ENCODE measurements at places on chromosomes 1 and 21. TPM values are rescaled to one million over a fixed set of nuclear protein-coding genes. Genes with fewer than 3 reads are reported as not detected.

NT5C1A gene
- total RNA-seq, result 0.43 TPM

- peak; percentile 80 for DNase-seq
Measured at GRCh38 chr1:36323636-36324352, at the start of gene EVA1B. TSS of gene EVA1B (minus strand) at chr1:36323645. CDS start at chr1:36323037, 608 bp downstream.

DNA sequence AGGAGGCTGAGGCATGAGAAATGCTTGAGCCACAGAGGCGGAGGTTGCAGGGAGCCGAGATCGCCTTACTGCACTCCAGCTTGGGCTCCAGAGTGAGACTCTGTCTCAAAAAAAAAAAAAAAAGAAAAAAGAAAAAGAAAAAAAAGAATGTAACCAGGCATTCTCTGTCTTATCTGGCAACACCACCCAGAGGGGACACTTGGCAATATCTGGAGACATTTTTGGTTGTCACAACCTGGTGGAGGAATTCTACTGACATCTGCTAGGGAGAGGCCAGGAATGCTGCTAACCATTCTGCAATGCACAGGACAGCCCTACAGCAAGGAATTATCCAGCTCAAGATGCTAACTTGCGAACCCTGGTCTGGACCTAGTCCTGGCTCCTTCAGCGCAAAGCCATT, 2.3 kb upstream of the CNR2 start:
- no peak for DNase-seq

ALG14 gene
- total RNA-seq, result 5.5 TPM

DNA sequence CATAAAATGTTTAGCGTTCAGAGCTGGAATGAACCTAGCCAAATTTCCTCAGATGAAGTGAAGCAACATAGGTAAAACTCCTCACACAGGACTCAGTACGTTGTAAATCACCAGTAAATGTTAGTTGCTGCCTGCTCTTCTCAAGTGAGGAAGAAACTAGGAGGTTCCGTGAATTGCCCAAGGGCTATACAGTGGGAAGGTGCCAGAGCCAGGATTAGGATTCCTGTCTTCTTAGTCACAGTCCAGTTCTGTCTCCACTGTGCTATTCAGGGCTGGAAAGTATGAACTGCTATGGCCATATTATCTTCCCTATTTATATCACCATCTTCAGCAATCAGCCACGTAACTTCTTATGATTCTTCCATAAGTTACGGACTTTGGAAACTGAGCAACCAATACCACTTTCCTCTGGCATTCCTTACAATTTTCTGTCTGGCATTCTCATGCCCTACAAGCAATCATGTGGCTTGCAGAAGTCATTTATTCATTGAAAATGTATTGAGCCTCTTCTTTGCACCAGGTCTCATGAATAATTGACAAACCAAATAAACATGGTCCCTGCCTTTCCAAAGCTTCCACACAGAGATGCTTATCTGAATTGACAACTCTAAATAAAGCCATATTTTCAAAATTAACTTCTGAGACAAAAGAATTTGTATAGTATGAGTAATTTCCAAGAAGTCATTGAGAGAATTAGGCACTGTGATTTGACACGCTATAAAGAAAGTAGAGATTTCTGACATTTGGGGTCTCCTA, 271.6 kb upstream of the SGIP1 start:
- DNase-seq, result no peak

DNA sequence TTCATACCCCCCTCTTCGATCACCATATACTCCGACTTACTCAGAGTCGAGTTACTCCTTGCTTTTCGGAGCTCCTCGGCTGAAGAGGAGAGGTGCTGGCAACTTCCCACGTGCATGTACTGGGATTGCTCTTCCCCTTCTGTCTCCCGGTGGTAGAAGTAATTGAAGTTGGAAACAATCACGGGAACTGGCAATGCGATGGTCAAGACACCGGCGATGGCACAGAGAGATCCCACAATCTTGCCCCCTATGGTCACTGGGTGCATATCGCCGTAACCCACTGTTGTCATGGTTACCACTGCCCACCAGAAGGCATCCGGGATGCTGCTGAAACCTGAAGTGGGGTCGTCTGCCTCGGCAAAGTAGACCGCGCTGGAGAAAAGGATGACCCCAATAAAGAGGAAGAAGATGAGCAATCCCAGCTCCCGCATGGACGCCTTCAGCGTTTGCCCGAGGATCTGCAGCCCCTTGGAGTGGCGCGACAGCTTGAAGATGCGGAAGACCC, 1.5 kb downstream of the KCNA3 start:
- DNase-seq, result no peak

- no peak for DNase-seq
Measured at GRCh38 chr1:8628606-8629005, 188.8 kb downstream of the RERE start.

- DNase-seq, result no peak
Measured at GRCh38 chr1:113392541-113393128, 2.3 kb downstream of the MAGI3 start.

SELP gene
- total RNA-seq, result 0.31 TPM

- DNase-seq, result no peak
Measured at GRCh38 chr1:200520735-200521134, 99.8 kb downstream of the KIF14 start.

ZNF593OS gene
- total RNA-seq, result not detected

GRCh38 chr1:74652711-74653139, 20.9 kb downstream of the ERICH3 start:
- DNase-seq, result no peak

GRCh38 chr21:29349702-29350101, 51.0 kb downstream of the BACH1 start:
- no peak for DNase-seq

DNA sequence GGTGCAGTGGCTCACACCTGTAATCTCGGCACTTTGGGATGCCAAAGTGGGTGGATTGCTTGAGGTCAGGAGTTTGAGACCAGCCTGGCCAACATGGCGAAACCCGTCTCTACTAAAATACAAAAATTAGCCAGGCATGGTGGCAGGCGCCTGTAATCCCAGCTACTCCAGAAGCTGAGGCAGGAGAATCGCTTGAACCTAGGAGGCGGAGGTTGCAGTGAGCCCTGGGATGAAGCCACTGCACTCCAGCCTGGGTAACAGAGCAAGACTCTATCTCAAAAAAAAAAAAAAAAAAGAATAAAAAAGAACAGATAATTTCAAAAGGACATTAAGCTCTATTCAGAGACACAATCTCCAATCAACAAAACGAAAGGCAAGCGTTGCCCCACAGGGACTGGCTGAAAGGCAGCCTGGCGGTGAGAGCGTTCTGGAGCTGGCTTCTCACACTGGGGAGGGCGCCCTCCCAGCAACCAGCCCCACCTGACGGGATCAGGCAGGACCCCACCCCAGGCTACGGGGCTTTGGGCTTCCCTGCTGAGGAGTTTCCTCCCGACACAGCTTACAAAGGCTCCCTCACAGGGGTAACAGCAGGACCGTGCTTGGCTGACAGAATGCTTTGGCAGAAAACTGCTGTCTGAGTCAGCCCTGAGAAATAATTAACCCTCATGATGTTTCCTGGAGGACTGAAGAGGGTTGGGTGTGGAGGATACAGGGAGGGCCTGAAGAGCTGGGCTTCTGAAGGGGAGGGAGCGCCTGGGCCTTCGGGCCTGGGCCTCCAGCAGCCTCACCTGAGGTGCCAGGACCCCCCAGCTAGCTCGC, 31.1 kb upstream of the SRP9 start:
- DNase-seq, result no peak

DNA sequence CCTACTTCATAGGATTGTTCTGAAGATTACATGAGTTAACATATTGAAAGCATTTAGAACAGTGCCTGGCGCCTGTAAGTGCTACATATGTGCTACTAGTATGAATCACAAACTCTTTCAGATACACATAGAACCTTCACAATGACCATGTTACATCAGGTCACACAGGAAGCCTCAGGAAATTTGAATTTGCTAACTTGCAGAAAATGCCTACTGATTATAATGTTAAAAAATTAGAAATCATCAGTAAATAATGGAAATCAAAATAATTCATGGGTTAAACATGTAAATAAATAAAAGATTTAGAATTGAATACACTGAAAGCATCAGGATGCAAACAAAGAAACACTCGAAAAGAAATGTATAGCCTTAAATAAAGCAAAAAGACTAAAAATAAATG, 94.9 kb downstream of the SPAG17 start:
- no peak for DNase-seq

DNA sequence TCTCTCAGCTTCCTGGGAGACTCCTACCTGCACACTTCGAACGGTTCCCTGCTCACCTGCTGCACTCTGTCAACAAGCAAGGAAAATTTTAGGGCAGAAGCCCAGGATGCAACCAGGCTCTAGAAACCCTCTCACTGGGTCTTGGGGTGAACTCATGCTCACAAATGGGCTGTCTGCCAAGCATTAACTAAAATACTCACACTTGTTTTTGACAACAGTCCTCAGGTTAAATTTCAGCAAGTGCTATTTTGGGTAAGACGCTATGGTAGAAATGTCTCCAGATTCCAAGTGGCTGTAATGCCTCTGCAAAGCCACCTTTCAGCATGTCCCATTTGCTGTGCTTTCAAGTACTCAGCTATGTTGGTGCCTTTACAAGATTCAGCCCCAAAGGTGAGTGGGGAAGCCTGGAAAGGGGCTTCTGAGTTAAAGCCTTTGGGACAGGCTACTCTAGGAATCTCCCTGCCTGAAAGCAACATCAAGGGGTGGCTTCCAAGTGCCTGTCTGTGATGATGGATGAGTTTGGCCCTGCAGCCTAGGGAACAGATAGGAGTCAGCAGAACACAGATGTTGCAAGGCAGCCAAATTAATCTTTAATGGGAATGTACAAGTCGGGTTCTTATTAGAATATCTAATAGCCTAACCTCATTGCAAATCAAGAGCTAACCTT, 211.9 kb upstream of the SPAG17 start:
- DNase-seq, result no peak

GRCh38 chr1:155001425-155001674, 1.3 kb upstream of the ZBTB7B start:
- DNase-seq, result no peak

GRCh38 chr1:66535061-66535460, 1.1 kb downstream of the SGIP1 start:
- no peak for DNase-seq

DNA sequence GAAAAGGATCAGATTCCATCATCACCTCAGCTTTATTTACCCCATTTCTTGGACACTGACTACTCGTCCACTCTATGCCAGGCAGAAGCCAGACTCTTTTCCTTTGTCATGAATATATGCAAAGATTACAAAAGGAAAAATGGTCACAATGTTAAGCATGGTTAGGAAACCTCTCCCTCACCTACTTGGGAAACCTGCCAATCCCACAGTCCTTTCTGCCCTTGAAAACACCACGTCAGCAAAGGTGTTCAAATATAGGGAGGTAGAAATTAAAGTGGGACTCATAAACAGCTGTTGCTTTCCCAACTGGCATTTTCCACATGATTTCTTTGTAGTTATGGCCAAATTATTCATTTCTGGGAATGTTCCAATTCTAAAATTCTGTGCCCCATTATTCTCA, 16.2 kb upstream of the ATP13A2 start:
- DNase-seq, result no peak

DNA sequence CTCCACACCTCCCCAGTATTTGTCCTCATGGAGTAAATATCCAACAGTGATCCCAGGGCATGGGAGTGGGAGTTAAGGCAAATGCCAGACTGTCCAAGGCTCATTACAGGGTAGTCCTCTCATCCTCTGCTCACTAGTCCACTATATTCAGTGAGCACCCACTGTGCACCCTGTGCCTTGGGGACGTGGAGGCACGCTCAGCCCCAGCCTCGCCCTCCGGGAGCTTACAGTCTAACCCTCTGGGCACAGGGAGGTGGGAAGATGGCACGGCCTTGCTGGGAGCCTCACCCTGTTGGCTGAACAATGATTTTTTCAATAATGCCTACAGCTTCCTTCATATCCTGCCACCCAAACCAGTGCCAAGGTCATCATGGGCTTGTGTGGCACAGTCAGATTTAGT, 2.8 kb downstream of the HES2 start:
- no peak for DNase-seq

HES3 gene
- total RNA-seq, result not detected

GRCh38 chr1:35808450-35809113, 766 bp downstream of the AGO4 start:
- peak; percentile 73 for DNase-seq

MROH7 gene
- total RNA-seq, result 0.79 TPM

DNA sequence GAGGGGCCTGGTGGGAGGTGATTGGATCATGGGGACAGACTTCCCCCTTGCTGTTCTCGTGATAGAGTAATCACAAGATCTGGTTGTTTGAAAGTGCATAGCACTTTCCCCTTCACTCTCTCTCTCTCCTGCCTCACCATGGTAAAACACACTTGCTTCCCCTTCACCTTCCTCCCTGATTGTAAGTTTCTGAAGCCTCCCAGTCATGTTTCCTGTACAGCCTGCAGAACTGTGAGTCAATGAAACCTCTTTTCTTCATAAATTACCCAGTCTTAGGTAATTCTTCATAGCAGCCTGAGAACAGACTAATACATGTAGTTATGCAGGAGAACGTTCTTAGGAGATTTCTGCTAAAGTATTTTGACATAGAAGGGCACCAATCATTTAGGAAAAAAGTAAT, 59.9 kb upstream of the FBXO28 start:
- DNase-seq, result no peak

GRCh38 chr1:231628207-231628876, 1.8 kb downstream of the DISC1 start:
- DNase-seq, result no peak

DNA sequence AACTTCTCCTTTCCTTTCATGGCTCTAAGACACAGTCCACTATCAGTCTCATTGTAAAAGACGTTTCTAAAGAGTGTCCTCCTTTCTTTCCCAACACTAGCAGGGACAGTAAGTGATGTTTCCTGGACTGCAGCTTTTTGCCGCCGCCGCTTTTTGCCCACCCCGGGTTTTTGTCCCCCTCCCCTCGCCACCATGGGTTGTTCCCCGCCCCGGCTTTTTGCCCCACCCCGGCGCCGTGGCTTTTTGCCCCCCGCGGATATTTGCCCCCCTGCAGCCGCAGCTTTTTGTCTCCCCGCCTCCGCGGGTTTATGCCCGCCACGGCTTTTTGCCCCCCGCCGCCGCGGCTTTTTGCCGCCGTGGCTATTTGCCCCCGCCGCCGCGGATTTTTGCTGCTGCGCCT, 95.2 kb downstream of the TPTE start:
- DNase-seq, result no peak

DNA sequence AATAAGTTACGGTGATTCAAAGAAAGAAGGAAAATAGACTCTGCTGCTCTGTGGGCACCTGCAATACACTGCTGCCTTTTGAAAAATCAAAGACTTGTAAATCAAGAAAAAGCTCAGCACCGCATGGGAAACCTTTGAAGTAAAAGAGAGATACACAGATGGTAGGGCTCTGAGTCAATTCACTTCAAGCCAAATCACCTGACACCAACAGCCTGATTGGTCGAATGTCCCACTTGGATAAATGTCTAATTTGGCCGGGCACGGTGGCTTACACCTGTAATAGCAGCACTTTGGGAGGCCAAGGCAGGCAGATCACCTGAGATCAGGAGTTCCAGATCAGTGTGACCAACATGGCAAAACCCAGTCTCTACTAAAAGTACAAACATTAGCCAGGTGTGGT, 19.2 kb upstream of the RCAN3 start:
- DNase-seq, result no peak
